ENCODE measurements at places on chromosomes 11 and 22. TPM values are rescaled to one million over a fixed set of nuclear protein-coding genes. Genes with fewer than 3 reads are reported as not detected.

Gene SLC29A2
- 14.3 TPM for total RNA-seq

DNA sequence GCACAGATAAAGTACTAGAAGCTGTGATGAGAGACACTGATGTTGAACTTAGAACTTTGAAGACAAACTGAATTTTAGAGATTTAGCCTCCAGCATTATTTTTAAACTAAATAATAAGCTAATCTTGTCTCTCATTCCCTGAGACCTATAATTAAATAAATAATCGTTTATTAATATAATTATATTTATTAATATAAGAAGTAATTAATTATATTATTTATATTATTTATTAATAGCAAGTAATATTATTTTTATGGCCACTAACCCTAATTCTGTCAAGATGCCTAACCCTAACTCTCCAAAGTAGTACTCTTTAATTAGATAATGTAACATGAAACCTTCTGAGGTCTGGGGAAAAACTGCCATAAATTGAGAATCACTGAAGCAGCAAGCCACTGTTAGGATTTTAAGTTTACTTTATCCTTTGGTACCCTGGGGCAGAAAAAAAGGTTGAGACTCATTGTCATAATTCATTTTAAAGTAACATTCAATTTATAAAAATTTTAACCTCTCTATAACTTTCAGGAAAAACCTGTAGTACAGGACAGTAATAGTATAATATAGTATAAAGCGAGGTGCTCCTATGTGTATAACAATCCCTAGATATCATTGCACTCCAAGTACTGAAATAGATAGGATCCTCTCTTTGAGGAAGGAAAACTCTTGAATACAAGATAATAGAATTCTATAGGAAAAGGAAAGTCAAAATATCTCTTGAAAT, 85.4 kb downstream of the TTC28 start:
- H3K27ac ChIP-seq: no peak overlapping the region
- H3K4me1 ChIP-seq: no peaks in the 10 kb centered on the region
- H3K27me3 ChIP-seq: no peaks in the 10 kb centered on the region
- no peaks in the 10 kb centered on the region for H3K36me3 ChIP-seq
- no peak for DNase-seq
- H3K4me3 ChIP-seq: no peak overlapping the region

GRCh38 chr11:61569018-61569417, 11.9 kb downstream of the SYT7 start:
- no peak overlapping the region for H3K27ac ChIP-seq
- no peaks in the 10 kb centered on the region for H3K27me3 ChIP-seq
- H3K4me3 ChIP-seq: no peak overlapping the region
- no peak for DNase-seq

DNA sequence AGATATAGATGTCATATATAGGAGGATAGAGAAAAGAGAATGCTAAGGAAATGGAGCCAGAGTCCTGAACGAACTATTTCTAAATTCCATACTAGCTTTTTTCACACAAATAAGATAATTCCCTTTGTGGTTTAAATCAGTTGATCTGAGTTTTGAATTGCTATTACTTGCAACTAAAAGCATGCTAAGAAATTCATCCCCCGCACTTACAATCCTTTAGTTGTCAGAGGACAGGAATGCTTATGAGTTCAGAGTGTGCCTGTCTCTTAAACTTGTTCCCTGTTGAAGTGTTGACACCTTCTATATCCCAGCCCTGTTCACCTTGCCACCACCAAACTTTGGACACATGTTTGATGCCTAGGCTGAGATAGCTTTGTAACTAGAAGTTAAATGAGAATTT, 406.2 kb downstream of the METTL15 start:
- H3K27me3 ChIP-seq: no peaks in the 10 kb centered on the region
- H3K27ac ChIP-seq: no peak overlapping the region
- no peaks in the 10 kb centered on the region for H3K4me1 ChIP-seq
- DNase-seq: no peak

GRCh38 chr11:68821670-68822069, 20.0 kb downstream of the CPT1A start:
- no peak overlapping the region for H3K27ac ChIP-seq
- no peaks in the 10 kb centered on the region for H3K27me3 ChIP-seq
- H3K4me3 ChIP-seq: no peak overlapping the region
- DNase-seq: no peak
- peaks cover 14% of the 10 kb centered on the region for H3K36me3 ChIP-seq
- peaks cover 39% of the 10 kb centered on the region for H3K4me1 ChIP-seq

Gene OR2AG1
- total RNA-seq: not detected

GRCh38 chr11:26621132-26621531, 49.1 kb upstream of the MUC15 start:
- H3K27ac ChIP-seq: no peak overlapping the region
- H3K27me3 ChIP-seq: no peaks in the 10 kb centered on the region
- no peaks in the 10 kb centered on the region for H3K36me3 ChIP-seq
- H3K4me1 ChIP-seq: no peaks in the 10 kb centered on the region
- DNase-seq: no peak

GRCh38 chr22:27416511-27417420, 384.8 kb downstream of the MN1 start:
- no peaks in the 10 kb centered on the region for H3K36me3 ChIP-seq
- H3K4me3 ChIP-seq: no peak overlapping the region
- H3K27ac ChIP-seq: no peak overlapping the region
- H3K27me3 ChIP-seq: no peaks in the 10 kb centered on the region
- peaks cover 26% of the 10 kb centered on the region for H3K4me1 ChIP-seq
- peak; percentile 73 for DNase-seq

Gene DNAJB13
- total RNA-seq: not detected

Data from stomach (tissue), 19 donors.